Hematopoietic multipotent progenitor cell treated with erythropoietin and hydrocortisone succinate and interleukin-3 and kit ligand, for 8 days (in vitro differentiated cells): ENCODE measurements at places on chromosomes 5 and 9.

DNA sequence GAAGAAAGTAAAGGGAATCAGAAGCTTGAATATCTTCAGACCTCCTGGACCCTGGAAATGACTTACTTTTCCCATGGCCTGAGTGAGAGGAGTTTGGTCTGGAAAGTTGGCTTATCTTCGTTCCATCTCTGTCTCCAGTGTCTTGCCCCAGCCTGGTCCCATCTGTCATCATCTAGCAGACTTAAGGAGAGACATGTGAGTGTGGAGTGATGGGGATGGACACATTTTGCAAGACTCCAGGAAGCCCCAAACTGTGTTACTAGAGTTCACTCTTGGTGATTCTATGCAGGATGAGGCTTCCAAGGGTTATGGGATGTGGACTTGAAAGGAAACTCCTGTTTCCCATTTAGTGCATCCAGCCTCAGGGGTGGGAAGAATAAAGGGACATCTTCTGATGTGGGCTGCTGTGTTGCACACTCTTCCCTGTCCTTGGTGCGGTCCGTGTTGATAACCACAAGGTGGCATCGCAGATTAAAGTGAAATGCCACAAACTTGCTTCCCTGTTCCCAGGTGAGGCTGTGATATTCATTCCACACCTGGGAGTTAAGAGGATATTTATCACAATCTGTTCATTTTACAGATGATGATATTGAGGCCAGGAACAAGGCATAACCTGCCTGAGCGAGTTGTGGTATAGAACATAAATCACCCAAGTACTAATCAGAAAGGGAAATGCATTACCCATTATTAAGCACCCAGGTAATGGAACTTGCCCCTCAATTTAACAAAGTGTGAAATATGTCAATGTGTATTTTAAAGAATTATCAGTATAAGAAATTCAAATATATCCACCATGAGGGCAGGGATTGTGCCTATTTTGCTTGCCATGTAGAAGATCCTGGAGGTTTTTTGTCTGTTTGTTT, 269.9 kb upstream of the PAPPA start:
- DNase-seq = peak; percentile 2

DNA sequence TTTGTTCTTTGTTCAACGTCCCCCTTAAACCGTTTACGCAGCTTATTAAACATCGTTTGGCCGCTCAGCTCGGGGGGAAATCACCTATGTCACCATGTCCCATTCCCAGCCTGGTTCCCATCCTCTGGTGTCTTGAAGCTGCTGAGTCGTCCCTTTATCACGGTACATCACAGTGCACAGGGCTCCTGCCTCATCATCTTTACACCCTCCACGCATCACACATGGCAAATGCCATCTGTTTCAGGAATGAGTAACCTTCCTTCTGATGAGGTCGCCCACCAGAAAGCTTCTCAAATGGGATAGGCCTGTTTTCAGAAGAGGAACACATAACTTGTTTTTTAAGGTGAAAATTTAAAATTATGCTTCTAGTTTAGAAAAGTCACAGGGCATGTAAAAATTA, 7.9 kb upstream of the LHX6 start:
- DNase-seq = no peak

GRCh38 chr5:94470802-94471201, 147.6 kb downstream of the KIAA0825 start:
- no peak for DNase-seq

- no peak for DNase-seq
These were observed 287.7 kb upstream of the DAP start for GRCh38 chr5:11048760-11049159.

DNA sequence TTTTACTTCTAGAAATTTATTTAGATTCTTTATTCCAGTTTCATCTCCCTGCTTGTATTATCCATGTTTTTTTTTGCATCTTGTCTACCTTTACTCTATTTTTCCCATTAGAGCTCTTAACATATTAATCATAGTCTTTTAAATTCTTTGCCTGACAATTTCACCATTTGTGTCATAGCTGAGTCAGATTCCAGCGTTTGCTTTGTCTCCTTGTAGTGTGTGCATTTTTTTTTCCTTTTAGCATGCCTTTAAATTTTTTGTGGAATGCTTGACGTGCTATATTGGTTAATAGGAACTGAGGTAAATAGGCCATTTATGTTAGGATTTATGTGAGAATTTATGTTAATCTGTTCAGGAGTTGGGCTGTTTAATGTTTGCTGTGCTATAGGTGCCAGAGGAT, 41.8 kb upstream of the NFIL3 start:
- DNase-seq = no peak

DNA sequence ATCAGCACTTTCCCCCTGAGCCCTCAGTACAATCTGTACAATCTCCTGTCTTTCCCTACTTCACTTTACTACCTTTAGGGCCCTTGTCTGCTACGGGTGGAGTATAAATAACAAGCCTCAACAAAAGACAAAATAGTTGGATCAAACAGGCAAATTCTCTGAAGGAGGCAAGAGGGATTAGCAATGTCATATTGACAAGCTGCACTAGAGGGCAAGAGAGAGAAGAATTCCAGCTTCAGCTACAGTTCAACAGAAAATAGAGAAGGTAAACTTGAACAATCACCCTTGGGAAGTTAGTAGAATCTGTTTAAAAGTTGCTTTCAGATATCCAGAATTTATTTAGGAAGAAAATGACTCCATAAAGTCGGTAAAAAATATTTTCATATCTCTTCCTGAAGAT, 68.4 kb upstream of the IZUMO3 start:
- no peak for DNase-seq

DNA sequence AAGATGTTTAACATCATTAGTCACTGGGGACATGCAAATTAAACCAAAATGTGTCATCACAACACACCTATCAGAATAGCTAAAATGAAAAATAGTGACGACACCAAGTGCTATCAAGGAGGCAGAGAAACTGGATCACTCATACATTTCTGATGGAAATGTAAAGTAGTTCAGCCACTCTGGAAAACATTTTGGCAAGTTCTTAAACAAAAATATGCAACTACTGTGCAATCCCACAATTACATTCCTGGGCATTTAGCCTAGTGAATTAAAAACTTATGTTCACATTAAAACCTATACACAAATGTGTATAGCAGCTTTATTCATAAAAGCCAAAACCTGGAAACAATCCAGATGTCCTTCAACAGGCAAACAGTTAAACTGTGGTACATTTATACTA, 53.1 kb downstream of the SVEP1 start:
- DNase-seq = no peak

GRCh38 chr5:178769617-178770260, 39.3 kb upstream of the ZNF354A start:
- no peak for DNase-seq

DNA sequence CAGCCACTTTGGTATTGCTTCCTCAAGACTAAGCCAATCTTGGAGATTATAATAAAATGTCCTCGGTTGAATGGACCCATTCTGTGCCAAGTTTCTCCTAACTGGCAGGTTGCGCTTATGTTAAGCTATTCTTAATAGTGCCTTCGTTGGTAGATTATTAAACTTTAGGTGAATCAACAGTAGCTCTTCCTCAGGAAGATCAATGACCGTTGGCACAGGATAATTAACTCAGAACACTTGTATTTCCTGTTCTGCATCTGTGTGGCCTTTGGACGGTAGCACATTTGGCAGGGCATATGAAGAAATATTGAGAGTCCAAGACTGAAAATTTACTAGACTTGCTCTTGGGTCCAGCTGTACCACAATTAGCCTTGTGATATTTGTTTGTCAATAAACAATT, 402.9 kb downstream of the MLLT3 start:
- DNase-seq = no peak

DNA sequence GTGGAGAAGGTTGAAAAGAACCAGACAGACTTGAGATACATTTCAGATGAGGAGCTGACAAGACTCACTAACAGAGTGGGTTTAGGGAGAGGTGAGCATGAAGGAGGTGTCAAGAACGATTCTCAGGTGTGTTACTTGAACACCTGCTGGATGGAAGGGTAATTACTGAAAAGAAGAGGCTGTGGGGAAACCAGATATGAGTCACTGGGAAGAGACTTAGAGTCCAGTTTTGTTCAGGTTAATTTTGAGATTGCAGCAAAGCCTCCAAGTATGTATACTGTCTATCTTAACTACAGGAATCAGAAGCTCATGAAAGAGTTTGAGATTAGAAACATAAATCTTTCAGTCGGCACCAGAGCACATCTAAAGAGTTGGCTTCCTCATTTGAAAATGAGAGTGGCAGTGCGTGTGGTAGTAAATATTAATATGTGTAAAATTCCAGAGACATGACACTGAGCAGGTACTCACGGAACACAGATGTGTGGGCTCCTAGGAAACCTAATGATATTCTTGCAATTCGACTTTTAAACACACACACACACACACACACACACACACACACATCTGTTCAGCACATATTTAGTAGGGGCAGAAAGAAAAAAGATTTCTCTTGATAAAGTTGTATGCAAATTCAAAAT, 197.1 kb downstream of the CDH18 start:
- DNase-seq = no peak

DNA sequence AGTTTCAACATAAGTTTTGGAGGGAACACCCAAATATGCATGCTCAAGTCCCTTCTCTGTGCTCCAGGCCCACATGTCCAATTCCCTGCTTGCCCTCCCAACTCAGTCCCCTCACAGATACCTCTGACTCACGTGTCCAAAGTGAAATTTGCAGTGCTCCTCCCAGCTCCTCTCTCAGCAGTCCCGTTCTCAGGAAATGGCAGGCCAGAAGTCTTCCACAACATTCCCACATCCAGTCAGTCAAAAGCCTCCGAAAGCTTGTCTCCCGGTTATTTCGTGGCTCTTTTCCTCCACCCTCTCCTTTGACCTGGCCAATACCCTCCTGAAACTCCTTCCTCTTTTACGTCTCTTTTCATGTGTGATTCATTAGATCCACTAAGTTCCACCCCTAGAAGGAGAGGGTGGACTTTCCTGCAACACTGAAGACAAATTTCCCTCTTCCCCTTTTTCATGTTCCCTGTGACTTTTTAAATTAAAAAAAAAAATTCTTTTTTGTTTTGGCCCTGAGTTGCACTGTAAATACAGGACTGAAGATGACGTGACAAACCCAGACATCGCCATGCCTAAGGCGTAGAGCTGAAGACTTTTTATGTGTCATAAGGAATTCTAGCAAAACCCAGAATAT, 12.8 kb upstream of the MGAT1 start:
- no peak for DNase-seq
